Stimulated activated naive B cell treated with anti-CD40 and anti-IgM and Interleukin-4, amounts not matched to agents 10 μg/mL and 1 μg/mL and 100 μg/mL, for 72 hours (primary cell): ENCODE measurements at places on chromosomes 1 and 21.

GRCh38 chr1:114015075-114015474 is 35.8 kb downstream of the OLFML3 start:
- DNase-seq, result no peak

GRCh38 chr1:185241127-185241526 is 75.9 kb downstream of the IVNS1ABP start:
- DNase-seq, result no peak

- no peak for DNase-seq
Observed at GRCh38 chr21:26070822-26071425, 99.6 kb downstream of the APP start.

GRCh38 chr21:45176141-45176540 is 101.8 kb downstream of the ADARB1 start:
- no peak for DNase-seq
